ENCODE measurements at places on chromosomes 11 and 22.

- no peak for DNase-seq
These were observed 253.3 kb downstream of the BUD13 start for GRCh38 chr11:116519499-116519898.

- DNase-seq = no peak
These were observed 209.6 kb downstream of the BRD1 start for GRCh38 chr22:49617866-49618676.

DNA sequence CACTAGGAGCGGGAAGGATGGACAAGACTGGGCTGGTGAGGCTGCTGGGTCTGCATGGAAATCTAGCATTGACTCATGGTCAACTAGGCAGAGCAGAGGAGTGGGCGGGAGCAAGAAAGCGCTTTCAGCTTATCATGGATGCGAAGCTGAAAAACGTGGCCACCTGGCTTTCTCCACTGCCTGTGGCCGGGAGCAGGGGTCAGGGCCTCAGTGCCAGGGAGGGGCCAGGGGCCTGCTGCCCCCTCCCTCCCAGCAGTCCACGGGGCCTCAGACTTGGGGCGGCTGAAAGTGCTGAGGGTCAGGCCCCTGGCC lies 45.5 kb downstream of the ALX4 start:
- DNase-seq = no peak

DNA sequence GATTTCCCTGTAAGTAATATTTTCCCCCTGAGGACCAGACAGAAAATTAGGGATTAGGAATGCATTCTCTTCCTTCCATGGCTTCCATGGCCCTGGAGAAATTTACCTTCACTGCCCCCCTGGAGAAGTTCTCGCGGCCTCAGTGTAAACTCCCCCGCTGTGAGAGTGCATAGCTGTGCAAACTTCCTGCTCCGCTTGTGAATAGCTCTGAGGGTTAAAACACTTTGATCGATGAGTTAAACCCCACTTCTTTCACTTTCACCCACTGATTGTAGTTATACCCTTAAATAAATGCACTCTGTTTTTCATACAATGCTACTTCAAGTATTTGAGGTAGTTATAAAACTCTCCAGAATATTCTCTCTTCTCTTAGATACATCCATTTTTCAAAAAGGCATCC lies 190.8 kb downstream of the DSCAML1 start:
- no peak for DNase-seq
